ENCODE measurements at places on chromosomes 3 and 15.

- no peak for DNase-seq
These were observed 174.5 kb upstream of the TMC3 start for GRCh38 chr15:81548365-81549130.

DNA sequence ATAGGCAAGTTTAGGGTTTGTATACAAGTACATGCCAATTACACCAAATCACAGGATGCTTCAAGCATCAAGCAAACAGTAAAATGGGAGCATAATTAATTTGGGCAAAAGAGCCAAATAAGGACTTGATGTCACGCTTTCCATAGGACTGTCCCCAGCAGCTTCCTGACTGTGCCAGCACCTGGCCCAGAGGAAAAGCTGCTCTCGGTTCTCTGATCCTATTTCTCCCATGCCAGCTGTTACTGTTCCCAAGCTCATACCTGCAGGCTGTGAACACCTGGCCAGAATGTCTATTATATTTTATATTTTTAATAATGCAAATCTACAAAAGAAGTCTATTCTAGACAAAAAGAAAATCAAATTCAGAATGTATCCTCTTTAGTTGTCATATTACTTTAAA is 12.2 kb downstream of the ZXDC start:
- no peak for DNase-seq

DNA sequence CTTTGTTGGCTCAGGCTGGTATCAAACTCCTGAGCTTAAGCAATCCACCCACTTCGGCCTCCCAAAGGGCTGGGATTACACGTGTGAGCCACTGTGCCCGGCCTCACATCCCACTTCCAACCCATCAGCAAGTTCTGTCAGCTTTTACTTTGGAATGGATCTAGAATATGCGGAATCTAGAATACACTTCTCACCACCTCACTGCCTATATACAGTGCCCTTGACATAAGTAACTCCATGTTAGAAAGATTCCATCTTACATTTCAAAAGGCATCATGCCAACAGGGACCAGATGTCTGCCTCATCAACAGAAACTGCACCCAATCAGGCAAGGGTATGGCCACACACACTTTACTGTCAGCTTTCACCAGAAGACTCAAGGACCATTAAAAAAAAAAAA is 9.9 kb upstream of the RBSN start:
- no peak for DNase-seq

- DNase-seq: no peak
These were observed 103.5 kb downstream of the SEMA6D start for GRCh38 chr15:47820747-47821319.

GRCh38 chr3:120418866-120419490 is 31.8 kb downstream of the FSTL1 start:
- DNase-seq: peak; percentile 78

DNA sequence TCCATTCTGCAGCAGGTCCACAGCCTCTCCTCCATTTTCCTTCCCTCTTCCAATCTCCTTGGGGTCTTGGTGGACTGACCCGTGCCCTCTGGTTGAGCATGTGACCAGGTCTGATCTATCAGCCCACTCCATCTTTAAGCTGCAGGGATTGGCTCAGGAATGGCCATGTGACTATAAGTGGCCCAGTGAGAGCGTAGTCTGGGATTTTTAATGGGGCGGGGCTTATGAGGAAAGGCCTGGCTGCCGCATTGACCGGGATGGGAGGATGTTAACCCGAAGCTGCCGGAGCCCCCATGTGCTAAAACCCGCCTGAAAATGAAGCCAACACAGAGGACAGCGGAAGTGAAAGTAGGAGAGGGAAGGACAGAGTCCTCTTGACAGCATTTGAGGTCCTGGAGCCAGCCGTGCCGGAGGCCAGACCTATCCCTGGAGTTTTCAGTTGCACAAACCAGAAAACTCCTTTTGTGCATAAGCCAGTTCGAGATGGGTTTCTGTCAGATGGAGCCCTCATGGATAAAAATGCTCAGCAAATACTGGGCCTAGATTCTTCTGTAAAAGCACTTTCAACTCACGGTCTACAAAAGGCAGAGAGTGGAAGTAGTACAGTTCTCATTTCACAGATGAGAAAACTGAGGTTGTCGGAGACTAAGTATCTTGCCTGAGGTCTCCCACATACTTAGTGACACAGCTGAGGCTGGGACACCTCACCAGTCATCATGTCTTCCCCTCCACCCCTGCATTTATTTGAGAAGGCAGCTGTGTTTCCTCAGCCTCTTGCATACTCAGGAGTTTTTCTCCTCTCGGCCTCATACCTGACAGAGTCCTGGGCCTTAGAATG is 61.9 kb downstream of the ATP2B2 start:
- DNase-seq: no peak

- DNase-seq: peak; percentile 11
These were observed 42.2 kb upstream of the PLCL2 start for GRCh38 chr3:16842272-16843270.

DNA sequence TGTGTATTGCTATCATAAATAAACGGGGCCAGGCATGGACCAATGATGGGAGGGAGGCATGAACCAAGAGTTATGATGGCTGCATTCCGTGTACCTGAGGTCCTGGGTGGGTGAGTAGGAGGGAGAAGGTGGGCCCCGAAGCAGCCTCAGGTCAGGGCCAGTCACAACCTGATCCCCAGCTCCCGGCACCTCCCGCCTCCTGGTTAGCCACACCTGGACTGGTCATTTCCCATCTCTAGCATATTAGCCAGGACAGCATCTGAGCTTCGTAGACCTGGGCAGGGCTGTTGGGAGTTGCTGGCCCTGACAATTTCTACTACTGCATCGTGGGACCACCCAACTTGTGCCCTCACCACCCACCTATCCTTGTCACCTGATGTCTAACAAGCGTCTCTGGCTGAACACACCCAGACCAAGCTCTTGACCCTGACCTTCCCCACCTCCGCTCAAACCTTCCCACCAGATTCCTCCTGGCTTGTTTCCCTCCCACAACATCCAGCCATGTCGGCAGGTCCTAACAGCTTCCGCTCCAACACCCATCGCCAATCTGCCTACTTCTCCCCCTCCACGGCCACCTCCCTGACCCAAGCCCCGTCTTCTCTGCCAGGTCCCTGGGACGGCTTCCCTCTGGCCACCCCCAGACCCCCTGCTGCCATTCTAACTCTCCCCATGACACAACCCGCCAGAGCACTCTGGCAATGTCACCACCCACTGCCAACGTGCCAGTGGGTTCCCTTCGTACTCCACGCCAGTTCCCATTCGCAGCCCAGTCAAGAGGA is 133.8 kb upstream of the IQSEC1 start:
- no peak for DNase-seq

DNA sequence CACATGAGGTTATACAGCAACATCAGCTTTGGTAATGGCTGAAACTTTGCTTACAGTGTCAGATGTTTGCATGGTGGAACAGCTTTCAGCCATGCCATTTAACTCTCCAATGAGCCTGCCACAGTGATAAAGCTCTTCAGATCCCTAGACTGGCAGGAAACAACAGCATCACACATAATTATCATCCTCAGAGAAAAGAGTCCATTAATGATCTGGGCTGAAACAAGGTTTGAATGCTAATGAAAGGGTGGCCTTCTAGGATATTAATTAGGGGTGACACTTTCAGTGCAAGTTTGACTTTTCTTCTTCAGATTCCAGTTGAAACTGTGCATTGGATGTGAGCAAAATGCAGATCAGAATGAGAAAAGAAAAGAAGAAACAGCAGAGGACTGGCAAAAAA is 166.6 kb downstream of the IGSF11 start:
- no peak for DNase-seq

DNA sequence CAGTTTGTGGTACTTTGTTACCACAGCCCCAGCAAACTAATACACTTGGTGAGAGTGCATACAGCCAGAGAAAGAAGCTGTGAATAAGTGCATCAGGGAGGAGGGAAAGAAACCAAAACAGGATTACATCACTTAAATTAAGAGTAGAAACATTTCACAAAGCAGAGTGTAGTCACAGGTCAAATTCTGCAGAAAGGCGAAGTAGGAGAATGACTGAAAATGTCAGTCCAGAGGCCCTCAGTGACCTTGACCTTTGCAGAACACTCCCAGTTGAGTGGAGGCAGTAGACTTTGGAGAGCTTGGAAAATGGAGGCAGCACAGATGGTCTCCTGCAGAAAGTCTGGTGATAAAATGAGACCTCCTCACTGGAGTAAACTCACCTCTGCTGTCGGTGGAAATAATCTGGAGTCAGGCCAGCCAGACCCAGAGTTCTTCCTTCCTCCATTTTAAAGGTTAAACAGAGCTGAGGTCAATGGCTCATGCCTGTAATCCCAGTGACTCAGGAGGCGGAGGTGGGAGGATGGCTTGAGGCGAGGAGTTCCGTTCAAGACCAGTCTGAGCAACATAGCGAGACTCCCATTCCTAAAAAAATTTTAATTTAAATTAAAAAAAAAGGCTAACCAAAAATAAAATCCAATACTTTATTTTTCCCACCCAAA is 5.0 kb downstream of the CD86 start:
- DNase-seq: no peak

GRCh38 chr3:193987186-193987585 is 148.8 kb upstream of the HES1 start:
- DNase-seq: no peak

DNA sequence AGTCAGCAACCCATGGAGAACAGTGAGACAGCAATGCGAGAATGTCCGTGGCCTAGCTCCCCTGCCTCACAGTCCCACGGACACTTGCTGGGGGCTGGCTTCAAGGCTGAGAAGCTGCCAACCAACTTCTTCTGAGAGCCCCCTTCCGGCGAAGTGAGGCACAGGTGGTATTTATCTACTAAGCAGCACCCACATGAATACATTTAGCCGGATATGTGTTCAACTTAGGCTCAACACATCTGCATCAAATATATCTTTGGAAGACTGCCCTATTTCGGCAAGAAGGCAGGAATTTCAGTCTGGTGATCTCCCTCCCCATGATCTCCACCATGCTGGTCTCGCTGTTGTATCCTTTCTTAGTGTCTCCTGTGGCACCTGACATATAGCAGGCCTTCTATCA is 340.9 kb upstream of the NR2E3 start:
- DNase-seq: no peak

- DNase-seq: peak; percentile 69
These were observed 252.2 kb upstream of the IGF1R start for GRCh38 chr15:98395974-98396610.

GRCh38 chr3:50587806-50588758 is 18.8 kb downstream of the HEMK1 start:
- no peak for DNase-seq

DNA sequence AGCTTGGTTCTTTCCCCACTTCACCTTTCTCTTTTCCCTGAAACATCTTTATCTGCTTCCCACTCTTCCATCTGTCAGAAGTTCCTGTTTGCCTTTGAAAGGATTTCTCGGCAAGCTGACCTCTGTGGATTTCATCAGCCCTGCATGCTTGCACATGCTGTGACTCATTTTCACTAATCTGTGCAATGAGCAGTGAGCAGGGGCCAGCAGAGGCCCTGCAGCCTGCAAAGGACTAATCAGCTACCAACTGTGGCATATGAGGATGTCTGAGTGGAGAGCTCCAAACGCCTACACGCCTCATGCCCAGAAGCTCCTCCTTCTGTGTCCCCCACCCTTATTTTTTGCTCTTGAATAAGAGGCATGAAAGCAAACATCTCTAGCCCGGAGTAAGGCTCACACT is 333.0 kb upstream of the SEMA6D start:
- peak; percentile 62 for DNase-seq

GRCh38 chr3:98567666-98568270 is 25.6 kb downstream of the CPOX start:
- no peak for DNase-seq

- peak; percentile 72 for DNase-seq
These were observed 157.7 kb upstream of the FAM3D start for GRCh38 chr3:58824285-58824684.

- peak; percentile 87 for DNase-seq
These were observed 5.0 kb downstream of the GATA2 start for GRCh38 chr3:128487813-128488635.

GRCh38 chr3:72287956-72288355 is 503.0 kb upstream of the PROK2 start:
- no peak for DNase-seq

DNA sequence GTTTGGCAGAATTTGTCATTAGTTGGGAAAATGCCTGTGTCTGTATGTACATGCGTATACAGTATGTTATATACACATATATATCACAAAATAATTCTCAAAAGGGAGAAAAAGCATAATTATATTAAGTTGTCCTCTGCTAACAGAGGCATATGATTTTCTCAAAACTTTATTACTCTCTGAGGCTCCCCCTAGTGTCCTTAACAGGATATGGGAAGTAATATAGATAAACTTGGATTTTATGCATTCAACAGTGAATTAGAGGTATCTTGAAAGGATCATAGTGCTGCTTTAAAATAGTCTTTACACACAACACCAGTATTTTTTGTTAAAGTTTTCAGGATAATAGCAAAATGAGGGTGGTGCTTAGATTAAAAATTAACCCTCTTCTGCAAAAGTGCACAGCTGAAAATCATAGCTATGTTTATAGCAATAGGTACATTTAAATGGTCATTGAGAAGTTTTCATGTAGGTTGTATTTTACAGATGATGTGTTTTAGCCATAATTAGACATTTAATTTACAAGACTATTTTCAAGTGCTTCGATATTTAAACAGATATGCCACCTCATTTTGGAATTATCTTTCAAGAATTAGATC is 454.0 kb upstream of the ROBO2 start:
- peak; percentile 24 for DNase-seq

DNA sequence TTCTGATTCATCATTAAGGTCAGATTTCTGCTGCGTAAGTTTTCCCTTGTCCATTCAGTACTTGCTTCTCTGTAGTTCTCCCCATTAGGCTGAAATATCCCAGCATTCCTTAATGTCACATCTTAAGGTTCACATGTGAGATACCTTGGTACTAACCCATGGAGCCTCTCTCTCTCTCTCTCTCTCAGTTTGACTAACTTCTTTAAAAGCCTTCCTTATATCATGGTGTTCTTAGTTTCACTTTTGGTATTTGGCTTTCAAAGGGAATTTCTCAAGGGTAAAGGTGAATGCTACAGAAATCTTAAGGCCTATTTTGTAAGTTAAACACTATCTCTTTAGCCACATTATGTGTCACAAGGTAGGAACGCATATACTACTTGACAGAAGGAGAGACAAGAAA is 427.3 kb upstream of the ZNF717 start:
- DNase-seq: no peak

- no peak for DNase-seq
These were observed 15.2 kb upstream of the ANKDD1A start for GRCh38 chr15:64896371-64897069.

GRCh38 chr3:158663246-158663645 is 9.2 kb downstream of the LXN start:
- no peak for DNase-seq

GRCh38 chr15:60347480-60348049 is 50.2 kb downstream of the ANXA2 start:
- no peak for DNase-seq

Measured in kidney tubule cell (primary cell).